ENCODE measurements at places on chromosomes 4 and X. TPM values are rescaled to one million over a fixed set of nuclear protein-coding genes. Genes with fewer than 3 reads are reported as not detected.

DNA sequence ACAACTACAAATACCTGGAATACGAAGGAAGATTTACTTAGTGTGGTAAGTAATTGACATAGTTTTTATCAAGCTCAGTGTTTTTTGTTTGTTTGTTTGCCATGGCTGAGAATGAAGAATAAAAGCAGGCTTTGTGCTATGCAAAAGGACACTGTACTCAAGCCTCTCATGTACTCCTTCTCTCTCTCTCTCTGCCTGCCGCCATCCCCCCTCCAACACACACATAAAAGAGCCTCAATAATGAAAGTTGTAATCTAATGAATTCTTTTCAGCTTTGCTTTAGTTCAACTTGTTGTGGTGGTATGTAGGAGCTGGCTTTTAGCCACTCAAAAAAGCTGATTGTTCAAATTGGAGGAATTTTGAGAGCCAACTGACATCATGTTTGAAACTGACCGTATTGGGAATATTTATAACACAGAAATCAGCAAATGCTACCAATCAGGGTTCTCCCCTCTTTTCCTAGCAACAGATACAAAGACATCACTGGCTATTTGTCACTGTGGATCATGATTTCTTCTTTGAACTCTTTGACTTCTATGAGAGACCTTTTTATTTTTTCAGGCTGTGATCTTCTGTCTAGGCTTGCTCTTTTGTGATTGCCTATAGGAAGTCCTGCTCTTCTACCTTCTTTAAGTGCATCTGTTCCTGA is 1148.8 kb downstream of the RAPGEF2 start:
- H3K4me3 ChIP-seq = no peak overlapping the region
- H3K27me3 ChIP-seq = no peaks in the 10 kb centered on the region
- H3K36me3 ChIP-seq = no peaks in the 10 kb centered on the region
- no peak overlapping the region for H3K27ac ChIP-seq
- no peaks in the 10 kb centered on the region for H3K4me1 ChIP-seq

DNA sequence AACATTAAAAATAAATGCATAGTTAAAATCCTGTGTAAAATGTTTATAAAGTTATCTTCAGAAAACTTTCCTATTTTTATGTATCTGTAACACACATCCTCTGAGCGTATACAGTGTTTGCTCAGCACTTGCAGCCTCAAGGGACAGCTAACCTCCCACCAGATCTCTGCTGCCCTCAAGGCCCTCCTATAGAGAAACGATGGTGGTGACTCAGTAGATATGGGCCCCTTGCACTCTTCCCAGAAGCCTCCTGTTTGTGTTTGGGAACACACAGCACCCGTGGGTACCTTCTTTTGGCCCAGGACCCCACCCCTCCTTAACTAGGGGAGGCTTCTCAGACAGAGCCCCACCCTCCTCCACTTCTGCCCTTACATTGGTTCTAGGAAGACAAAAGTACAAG is 26.7 kb downstream of the PJA1 start:
- H3K4me1 ChIP-seq = peaks cover 4% of the 10 kb centered on the region
- peaks cover 78% of the 10 kb centered on the region for H3K27me3 ChIP-seq
- H3K36me3 ChIP-seq = no peaks in the 10 kb centered on the region
- H3K27ac ChIP-seq = peak overlapping the region; percentile 40
- no peak for DNase-seq
- H3K4me3 ChIP-seq = no peak overlapping the region

DNA sequence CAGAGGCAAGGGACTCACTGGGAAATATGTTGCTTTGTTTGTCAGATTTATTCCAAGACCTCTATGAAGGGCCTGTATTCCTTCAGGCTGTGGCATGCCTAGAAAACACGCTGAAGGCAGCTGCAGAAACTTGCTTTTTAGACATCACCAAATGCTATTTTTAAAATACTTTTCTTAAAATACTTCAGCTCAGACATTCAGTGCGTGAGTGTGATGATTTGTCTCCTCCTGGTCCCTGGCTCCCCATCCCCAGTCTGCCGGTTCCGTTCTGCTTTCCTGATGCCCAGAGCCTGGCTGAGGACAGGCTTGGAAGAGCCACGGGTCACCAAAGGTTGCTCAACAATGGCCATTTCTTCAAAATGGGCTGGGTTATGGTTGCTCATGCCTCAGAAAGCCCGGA is 55.0 kb downstream of the PSAPL1 start:
- no peak for DNase-seq
- H3K4me3 ChIP-seq = no peak overlapping the region
- H3K27me3 ChIP-seq = peaks cover 11% of the 10 kb centered on the region
- H3K27ac ChIP-seq = no peak overlapping the region

DNA sequence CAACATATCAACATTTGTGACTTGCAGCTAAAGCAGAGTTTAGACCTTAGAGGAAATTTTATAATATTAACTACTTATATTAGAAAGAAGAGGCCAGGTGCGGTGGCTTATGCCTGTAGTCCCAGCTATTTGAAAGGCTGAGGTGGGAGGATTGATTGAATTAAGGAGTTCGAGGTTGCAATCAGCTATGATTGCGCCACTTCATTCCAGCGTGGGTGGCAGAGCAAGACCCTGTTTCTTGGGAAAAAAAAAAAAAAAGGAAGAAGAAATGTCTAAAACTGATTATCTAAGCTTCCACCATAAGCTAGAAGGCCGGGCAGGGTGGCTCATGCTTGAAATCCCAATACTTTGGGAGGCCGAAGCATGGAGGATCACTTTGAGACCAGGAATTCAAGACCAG is 42.0 kb upstream of the USP9X start:
- no peak overlapping the region for H3K27ac ChIP-seq
- no peaks in the 10 kb centered on the region for H3K4me1 ChIP-seq
- H3K27me3 ChIP-seq = peaks cover 38% of the 10 kb centered on the region
- no peaks in the 10 kb centered on the region for H3K36me3 ChIP-seq

GRCh38 chr4:105148776-105149175 is 2.1 kb downstream of the TET2 start:
- no peak for DNase-seq
- no peaks in the 10 kb centered on the region for H3K27me3 ChIP-seq
- no peak overlapping the region for H3K27ac ChIP-seq
- no peaks in the 10 kb centered on the region for H3K36me3 ChIP-seq
- H3K4me3 ChIP-seq = peak overlapping the region; percentile 81

- peaks cover 20% of the 10 kb centered on the region for H3K27me3 ChIP-seq
- DNase-seq = no peak
- no peak within 1 kb of the TSS for H3K4me3 ChIP-seq
Measured at GRCh38 chrX:42778096-42778495, at the start of gene PPP1R2C. Gene PPP1R2C (minus strand): TSS chrX:42778163. CDS start chrX:42778079, 84 bp downstream.

WDR19 gene
- 66.5 TPM for total RNA-seq

All from breast epithelium (tissue), 4 donors.